ENCODE measurements at places on chromosomes 16 and 17.
A peak's percentile ranks its signal among the peaks of the same experiment; 100 is the strongest.

DNA sequence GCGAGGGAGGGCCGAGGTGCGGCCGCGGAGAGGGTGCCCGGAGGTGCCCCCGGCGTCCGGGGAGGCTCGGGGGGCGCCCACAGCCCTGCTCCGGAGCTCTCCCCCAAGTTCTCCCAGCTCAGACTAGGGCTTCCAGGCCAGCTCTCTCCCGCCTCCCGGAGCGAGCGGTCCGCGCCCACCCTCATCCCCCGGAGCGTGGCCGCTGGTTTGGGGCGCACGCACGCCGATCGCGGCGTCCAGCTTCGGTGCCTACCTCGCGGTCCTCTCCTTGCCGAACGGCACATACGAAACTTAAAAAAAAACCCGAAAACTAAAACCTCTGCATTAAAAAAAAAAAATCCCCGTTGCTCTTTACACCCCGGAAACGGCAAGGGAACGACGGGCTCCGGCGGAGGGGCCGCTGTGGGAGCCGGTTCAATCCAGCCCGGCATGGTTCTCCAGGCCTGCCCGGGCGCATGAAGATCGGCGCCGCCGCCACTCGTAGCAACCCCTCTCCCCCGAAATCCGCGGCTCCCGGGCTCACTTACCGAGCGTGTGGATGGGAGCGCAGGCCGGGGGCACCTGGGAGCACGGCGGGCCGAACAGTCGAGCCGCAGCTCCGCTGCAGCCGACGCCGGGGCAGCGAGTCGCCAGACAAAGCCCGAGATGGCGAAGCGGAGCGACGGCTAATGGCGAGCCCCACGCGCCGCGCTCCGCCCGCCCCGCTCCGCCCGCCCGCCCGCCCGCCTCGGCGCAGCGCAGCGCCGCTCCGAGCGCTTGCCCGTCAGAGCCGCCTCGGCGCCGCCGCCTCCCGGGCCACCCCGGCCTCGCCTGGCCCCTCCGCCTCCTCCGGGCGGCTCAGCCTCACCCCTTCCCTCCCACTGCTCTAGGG, 973 bp upstream of the UBTF start:
- peak; percentile 62 for DNase-seq

DNA sequence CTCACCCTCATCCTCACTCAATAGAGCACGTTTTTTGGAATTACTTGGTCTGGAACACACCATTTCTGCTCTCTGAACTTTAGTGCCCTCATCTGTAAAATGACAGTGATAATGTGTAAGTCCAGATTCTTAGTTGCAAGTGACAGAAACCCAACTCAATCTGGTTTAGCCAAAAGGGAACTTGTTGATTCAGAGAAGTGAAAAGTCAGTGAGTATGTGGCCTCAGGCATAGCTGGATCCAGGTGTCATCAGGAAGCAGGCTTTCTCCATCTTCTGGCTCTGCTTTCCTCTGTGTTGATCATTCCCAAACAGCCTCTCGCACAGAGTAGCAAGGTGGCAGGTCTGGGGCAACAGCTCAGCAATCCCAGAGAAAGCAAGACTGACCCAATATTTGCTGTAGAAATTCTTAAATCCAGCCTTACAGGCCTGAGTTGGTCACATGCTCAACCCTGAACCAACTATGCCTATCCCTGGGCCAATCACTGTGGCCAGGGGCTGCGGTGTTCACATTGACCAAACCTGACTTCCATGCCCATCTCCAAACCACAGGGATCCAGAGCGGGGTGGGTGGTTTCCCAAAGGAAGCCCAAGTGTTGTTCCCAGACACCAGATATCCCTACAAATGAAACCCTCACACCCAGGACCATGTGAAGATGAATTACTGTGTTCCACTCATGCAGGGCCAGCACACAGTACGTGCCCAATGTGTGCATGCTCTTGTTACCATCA, 23.3 kb upstream of the ALKBH5 start:
- no peak for DNase-seq

DNA sequence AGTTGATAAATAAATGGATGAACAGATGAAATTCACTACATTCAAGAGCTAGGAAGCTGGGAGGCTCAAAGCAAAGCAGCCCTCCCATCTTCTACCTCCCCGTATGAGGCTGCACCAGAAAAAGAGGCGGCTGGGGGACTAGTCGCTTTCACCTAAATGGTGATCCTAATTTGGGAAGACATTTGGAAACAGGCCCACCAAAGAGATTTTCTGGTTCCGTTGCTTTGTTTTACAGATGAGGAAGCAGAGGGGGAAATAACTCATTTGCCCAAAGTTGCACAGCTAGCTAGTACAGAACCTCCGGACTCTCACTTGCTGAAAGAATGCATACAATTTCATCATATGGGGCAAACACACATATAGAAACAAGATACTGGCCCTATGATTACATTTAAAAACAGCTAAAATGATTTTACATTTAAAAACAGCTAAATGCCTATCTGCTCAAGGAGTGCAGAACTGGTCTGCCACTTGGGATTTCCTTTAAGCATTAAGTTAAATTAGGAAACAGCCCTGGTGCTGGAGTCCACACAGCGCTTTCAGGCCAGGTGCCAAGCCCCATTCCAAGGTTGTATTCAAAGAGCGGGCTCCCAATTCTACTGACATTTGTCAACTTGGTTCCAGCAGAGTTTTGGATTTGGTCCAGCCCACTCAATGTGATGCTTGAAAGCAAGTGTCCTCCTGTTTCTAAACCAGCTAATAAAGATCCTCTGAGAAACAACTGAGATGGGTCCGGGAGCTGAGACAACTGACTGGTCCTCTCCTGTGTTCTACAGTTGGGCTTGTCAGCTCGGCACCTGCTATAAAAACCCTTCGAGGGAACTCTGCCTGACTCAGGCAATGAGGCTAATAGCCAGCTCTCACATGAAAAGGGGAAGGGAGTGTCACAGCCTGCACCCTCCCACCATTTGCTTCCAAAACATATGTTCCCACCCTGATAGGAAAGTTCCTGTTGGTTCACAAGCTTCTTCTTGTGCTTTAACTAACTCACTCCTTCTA, 11.7 kb downstream of the ERN1 start:
- peak; percentile 24 for DNase-seq

GRCh38 chr16:70674221-70675014, 11.4 kb downstream of the MTSS2 start:
- DNase-seq = no peak

GRCh38 chr17:27296428-27296979, 2.6 kb downstream of the WSB1 start:
- peak; percentile 78 for DNase-seq

DNA sequence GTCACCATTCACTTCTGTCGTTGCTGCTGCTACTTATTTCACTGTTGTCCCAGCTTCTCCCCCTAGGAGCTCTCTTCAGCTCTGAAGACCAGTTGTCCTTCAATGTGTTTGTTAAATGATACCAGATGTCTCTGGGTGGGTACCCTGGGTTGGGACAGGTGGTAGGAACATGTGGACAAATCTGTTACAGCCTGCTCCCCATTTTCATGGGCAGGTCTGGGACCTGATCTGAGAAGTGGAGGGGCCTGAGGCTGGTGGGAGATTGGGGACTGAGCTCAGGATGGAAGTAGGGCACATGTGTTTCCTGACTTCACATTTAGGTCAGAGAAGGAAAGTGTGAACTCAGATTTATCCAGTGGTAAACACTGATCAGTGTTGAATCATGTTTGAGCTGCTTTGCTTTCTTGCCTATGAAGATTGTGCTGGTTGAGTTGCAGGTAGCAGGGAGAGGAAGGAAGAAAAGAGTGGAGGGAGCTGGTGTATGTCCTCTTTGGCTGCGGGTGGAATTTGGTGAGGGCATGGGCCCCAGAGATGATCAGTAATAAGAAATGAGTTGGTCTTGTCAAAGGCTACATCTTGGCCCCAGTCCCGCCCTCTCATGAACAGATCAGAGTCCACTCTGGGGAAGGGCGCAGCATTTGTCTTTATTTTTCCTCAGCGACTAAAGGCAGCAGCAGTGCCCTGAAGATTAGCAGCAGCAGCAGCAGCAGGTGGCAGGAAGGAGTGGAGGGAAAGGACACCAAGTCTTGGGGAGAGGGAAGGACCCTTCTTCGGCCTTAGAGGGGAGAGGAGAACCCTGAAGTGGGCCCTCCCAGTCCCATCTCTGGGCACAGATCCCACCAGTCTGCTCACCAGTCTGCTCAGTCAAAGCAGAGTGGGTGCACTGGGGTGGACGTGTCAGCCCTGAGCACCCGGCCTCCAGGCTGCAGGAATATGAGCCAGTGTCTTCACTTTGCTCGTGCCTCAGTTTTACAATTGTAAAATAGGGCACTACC, 6.1 kb upstream of the EFTUD2 start:
- no peak for DNase-seq

- DNase-seq = peak; percentile 48
These were observed 46.8 kb downstream of the HIC1 start for GRCh38 chr17:2101448-2102257.

- peak; percentile 55 for DNase-seq
These were observed 241.9 kb downstream of the SLC39A11 start for GRCh38 chr17:72850410-72851118.

DNA sequence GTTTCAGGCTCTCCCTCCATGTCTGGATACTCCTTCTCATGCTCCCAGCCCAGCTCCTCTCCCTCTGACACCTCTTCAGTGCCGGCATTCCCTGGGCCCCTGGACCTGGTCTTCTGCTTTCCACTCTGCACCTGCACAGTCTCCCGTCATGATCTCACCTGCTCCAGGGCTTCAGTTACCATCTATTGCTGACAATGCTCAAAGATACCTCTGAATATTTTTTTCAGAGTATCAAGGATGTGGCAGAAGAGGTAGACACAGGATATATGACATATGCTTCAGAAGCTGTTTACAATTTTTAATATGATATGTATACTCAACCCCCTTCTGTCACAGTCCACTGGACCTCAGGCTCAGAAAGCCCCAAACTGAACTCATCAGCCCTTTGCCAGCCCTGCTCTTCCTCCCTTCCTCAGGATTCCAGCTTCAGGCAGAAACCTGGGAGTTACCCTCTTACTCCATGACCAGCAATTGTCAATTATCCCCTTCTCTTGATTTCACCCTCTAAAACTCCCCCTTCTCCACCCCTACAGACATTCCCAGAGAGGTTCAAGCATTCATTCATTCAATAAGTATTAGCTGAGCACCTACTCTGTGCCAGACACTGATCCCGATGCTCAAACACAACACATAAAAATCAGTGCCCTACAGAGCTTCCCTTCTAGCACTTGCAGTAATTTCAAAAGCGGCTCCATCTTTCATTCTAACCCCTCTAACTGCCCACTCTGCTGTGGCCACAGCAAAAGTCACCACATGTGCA, 7.8 kb upstream of the MLLT6 start:
- DNase-seq = no peak

DNA sequence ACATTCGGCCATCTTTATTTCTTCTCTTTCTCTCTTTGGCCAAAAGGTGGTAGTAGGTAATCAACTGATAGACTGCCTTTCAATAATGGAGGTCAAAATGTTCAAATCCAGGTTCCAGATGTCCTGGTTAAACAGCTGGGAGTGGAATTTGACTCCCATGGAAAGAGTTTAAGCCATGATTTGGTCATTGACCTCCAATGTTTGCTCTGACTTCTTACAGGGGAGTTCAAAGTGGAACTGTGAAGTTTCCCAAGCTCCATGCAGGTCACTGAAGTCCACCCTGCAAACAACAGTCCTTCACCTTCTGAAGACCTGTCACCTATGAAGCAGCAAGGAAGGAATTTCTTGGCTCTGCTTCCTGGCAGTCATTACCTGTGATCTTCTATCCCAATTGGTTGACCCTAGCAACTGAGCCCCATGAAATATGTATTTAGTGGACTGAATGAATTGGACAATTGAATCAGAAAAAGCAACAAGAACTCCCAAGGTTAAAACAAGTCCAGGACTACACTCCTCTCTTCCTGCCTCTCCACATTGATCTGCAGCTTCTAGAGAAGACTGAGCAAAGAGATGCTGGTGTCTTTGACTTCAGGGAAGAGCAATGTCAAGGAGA, 28.0 kb upstream of the SOX9 start:
- DNase-seq = no peak
